ENCODE measurements at places on chromosomes 2 and 18. TPM values are rescaled to one million over a fixed set of nuclear protein-coding genes. Genes with fewer than 3 reads are reported as not detected.

GRCh38 chr2:157808421-157808820 lies 67.7 kb downstream of the ACVR1 start:
- no peak for DNase-seq

DNA sequence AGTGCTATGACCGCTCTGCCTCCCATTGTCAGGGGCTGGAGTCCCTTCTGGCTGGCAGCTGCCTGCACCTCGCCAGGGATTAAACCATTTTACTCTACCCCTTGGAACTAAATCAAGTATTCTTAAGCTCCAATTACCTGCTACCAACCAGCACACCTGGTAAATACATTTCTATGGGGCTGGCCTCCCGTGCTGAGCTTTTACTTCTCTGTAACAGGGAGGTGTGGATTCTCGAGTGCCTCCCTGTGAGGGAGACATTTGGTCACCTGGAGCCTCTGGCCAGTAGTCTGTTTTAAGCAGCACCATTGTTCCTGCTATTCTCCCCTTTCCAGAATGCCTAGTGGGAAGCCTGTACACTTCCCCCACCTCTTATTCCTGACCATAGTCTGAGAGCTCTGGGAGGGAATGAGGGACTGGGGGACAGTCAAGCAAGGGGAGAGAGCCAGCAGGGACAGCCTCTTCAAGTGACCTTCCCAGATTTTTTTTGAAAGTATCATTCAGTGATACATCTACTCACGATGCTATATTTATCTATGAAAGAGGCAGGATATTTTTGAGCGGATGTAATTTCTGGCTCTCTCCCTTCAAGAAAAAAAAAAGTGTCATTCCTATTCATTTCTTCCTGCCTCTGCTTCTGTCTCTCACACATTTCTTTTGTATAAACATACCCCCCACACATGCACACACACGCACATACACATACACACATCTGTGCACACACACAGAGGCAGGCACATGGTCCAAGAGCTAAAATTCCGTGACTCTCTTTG lies 112.8 kb downstream of the CAPN13 start:
- no peak for DNase-seq

- no peak for DNase-seq
Measured at GRCh38 chr2:83665154-83665553, 793.9 kb downstream of the SUCLG1 start.

DNA sequence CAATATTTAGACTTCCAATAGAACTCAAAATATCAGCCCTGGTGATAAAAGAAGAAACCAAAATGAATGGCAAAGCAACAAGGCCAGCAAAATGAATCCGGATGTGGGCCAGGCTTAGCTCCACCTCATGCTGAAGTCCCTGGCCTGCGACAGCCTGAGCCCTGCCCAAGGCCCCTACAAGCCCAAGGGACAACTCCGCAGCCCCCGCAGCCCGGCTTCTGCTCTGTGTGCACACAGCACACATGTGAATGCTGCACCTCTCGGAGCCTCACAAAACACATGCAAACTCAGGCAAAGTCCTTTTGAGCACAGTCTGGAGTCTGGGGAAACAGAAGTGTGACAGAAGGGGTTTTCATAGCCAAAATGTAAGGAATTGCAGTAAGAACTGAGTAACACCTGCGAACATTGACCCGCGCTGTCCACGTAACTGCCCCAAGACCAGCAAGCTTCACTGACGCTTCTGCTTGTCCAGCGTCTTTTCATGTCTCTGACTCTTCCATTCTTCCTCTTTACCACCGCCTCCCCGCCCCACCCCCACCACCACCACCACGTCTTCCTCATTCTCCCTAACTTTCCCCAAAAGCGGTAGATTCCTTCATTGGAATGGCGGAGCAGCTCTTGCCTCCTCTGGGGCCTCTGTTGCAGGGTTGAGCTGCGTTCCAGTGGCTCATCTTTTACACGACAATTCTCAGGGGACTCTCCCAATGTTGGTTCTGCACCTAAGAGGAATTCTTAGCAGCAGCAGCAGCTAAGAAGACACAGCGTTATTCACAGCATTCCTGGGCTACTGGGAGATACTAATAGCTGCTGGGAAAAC lies 136.4 kb upstream of the COPS8 start:
- DNase-seq: no peak

GRCh38 chr2:219309278-219309677 lies at the start of gene PTPRN:
Gene PTPRN, minus strand, starts transcription at chr2:219309401. Its CDS starts 69 bp downstream, at chr2:219309332.
- no peak for DNase-seq

GRCh38 chr2:233835230-233836186 lies 18.8 kb downstream of the HJURP start:
- no peak for DNase-seq

DNA sequence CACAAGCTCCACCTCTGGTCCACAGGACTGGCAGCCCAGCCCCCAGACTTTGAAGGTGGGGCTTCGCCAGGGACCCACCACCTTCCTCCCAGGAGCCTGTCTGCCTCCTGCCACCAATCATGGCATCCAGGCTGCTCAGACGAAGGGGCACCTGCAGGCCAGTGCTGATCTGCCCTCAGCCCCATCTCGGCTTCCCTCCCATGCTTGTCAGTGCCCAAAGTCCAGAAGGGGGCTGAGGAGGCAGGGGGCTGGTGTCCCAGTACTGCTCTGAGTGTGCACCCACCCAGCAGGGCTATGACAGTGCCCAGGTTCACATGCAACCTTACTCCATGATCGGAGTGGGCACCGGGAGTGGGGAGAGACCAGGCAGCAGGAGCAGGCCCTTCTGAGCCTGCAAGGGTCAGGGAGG lies 25.3 kb upstream of the RUFY4 start:
- no peak for DNase-seq

GRCh38 chr2:28576714-28577113 lies 80.9 kb downstream of the PLB1 start:
- no peak for DNase-seq

DNA sequence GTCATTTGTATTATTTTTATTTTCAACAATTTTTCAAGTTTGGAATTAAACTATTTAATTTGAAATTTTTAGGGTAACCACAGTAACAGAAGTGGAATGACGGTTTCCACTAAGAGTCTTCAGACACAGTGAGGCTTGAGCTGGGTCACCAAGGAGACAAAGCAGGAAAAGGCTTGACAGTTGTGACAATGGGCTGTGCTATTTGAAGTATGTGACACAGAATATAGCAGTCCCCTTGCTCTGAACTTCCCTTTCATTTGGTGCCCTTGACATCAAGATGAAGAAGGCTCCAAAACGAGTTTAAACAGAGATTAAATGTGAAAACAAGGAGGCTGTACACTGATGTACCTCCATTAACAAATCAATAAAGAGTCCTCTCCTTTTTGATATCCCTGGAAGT lies 265.4 kb upstream of the DLGAP1 start:
- no peak for DNase-seq

DNA sequence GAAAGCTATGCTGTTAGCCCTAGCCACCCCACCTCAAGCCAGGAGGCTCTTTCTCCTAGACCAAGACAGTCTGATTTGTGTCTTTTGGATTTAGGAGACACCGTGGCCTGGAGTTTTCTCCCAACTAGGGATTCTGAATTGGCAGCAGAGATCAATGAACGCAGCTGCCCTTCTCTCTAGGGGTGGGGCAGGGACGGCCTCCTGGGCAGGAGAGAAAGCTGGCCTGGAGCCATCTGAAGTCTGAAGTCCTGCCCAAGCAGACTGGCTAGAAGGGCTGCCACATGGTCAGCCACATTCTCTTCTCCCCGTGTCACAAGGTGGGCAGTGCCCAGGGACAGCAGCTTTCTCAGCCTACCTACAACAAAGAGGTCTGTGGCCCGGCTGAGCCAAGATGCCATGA lies 45.1 kb downstream of the PIEZO2 start:
- peak; percentile 48 for DNase-seq

GRCh38 chr18:11747731-11748130 lies 58.7 kb downstream of the GNAL start:
- no peak for DNase-seq

GRCh38 chr18:57776767-57777166 lies 26.3 kb downstream of the ATP8B1 start:
- no peak for DNase-seq

GRCh38 chr18:60506190-60506589 lies 133.6 kb upstream of the MC4R start:
- no peak for DNase-seq

The POTEI gene
- total RNA-seq: 0.08 TPM

The IWS1 gene
- 34.8 TPM for total RNA-seq

The HAUS1 gene
- 25.4 TPM for total RNA-seq

The KIF1A gene
- not detected for total RNA-seq

The PARD3B gene
- 3.9 TPM for total RNA-seq

The REG1B gene
- not detected for total RNA-seq

The COLEC11 gene
- total RNA-seq: not detected

The FAHD2A gene
- total RNA-seq: 20.8 TPM

The NT5DC4 gene
- 1.4 TPM for total RNA-seq
